K562 (cell line): ENCODE measurements at places on chromosomes 5 and 9. TPM values are rescaled to one million over a fixed set of nuclear protein-coding genes. Genes with fewer than 3 reads are reported as not detected.

NIPAL4 gene
- not detected in 2 replicates for total RNA-seq

IFNA21 gene
- not detected in 2 replicates for total RNA-seq

SPATA31D4 gene
- total RNA-seq, result not detected in 2 replicates

DNA sequence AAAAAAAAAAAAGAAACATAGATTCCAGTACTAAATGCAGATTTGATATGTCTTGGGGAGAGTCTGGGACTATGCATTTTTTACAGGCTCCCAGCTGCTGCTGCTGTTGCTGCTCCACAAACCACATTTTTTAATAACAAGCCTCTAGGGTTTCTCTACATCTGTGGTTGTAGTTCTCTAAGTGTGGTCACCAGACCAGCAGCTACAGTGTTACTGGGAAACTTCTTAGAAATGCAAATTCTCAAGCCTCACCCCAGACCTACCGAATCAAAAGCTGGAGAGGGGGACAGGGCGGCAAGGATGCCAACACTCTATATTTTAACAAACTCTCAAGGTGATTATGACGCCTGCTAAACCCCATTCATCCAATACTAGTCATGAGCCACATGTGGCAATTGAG lies 293.4 kb upstream of the PTGER4 start:
- H3K4me3 ChIP-seq, result no peak overlapping the region
- DNase-seq, result no peak
- H3K36me3 ChIP-seq, result no peaks in the 10 kb centered on the region
- no peak overlapping the region for H3K27ac ChIP-seq

- no peaks in the 10 kb centered on the region for H3K4me1 ChIP-seq
- H3K27me3 ChIP-seq, result no peaks in the 10 kb centered on the region
- no peak overlapping the region for H3K27ac ChIP-seq
Observed at GRCh38 chr5:124460642-124461041, 285.8 kb downstream of the ZNF608 start.

DNA sequence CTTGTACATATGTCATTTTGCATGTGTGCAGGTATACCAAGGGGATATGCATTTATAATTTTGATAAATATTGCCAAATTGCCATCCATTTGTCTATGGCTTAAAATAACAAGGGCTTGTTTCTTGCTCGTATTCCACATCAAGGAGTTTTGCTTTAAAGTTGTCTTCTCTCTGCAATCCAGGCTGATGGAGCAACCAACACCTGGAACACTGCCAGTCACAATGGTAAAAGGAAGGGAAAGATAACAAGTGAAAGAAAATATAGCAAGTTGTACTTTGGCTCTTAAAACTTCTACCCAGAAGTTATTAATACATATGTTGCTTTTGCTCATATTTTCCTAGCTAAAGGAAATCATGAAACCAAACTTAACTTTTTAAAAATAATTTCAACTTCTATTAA lies 156.9 kb downstream of the UNC13B start:
- no peak overlapping the region for H3K27ac ChIP-seq
- no peak for DNase-seq
- H3K27me3 ChIP-seq, result no peaks in the 10 kb centered on the region
- H3K4me3 ChIP-seq, result no peak overlapping the region
